D721Med (cell line): ENCODE measurements at places on chromosomes 11 and 22.
A peak's percentile ranks its signal among the peaks of the same experiment; 100 is the strongest.

- no peak for DNase-seq
Observed at GRCh38 chr11:68329978-68330699, 17.7 kb downstream of the LRP5 start.

- DNase-seq, result no peak
Observed at GRCh38 chr11:37038911-37039310, 440.9 kb upstream of the RAG2 start.

GRCh38 chr11:94926271-94926625, 47.1 kb downstream of the CWC15 start:
- no peak for DNase-seq

- DNase-seq, result no peak
Observed at GRCh38 chr11:119803726-119804294, 74.8 kb upstream of the NECTIN1 start.

DNA sequence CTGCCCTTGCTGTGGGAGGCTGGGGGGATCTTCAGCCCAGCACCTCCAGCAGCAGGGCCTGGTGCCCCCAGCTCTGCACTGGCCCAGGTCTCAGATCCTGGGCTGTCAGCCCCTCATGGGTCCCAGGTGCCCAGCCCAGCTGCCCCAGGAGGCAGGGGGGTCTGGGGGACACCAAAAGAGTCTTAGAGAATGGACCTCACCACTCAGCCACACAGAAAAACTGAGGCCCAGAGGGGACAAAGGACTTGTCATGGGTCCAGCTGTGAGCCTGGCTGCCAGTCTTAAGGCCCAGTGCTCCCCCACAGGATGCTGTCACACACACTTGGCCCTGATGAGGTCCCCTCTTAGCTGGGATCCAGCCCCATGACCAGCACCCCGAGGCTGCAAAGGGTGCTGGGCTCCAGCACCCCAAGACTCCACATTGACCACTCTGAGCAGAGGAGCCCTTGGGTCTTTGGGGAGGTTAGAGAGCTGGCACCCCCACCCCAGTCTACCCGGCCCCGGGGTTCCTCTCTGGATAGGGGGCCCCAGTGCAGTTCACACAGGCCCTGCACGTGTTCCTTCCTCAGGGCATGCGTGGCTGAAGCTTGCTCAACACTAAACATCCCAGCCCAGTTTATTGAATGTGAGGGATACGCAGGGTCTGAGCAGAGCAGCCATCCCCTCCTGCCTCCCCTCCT, 54.4 kb downstream of the IGLL5 start:
- no peak for DNase-seq

- no peak for DNase-seq
Observed at GRCh38 chr22:46824980-46825544, 62.6 kb downstream of the TBC1D22A start.

GRCh38 chr22:26172389-26172990, 3.2 kb downstream of the SEZ6L start:
- peak; percentile 28 for DNase-seq

- DNase-seq, result no peak
Observed at GRCh38 chr11:116285026-116285425, 487.8 kb downstream of the BUD13 start.

DNA sequence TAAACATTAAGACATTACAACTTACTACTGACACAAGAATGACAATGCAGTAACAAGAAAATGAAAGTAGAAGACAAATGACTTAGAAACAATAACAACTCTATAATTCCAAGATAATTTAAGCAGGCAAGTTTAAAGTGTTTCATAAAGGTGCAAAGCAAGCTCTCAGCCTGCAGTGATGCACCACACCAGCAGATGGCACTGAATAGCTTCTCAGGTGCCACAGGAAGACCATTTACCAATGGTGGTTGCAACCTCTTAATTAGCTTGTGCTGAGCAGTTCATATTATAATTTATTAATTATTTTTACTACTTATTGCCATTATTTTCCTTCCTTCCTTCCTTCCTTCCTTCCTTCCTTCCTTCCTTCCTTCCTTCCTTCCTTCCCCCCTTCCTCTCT, 60.6 kb downstream of the NXPE2 start:
- no peak for DNase-seq

DNA sequence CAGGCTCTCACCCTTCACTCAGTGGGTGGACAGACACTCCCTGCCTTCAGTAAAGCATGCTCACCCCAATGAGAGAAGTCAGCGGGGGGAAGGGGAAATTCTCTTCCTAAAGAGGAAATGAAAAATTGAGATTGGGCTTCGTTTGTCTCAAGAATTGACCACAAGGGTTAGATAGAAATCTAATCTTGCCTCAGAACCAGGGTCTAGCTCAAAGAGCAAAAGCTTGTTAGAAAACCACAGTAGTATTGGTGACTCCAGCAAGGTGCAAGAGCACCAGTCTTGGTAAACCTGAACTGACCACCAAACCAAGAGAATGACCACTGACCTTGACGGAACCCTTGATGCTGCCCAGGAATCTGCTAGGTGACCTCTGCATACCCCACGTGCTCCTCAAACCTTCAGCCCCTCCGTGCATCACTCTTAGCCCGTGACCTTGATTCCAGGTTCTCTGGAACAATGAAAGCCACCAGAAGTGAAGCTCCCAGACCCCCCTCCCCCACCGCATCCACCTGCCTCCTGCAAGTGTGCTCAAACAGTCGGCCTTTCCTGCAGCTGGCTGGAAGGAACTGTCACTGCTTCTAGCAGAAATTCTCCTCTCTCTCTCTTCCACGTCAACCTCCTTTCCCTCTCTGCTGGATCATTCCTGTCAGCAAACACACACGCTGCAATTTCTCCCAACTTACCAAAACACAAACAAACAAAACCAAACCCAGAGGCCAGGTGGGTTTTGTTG, 3.1 kb upstream of the TMA7B start:
- no peak for DNase-seq

- no peak for DNase-seq
Observed at GRCh38 chr11:10990637-10991193, 132.9 kb upstream of the ZBED5 start.

- DNase-seq, result no peak
Observed at GRCh38 chr11:105783216-105783615, 173.3 kb downstream of the GRIA4 start.

DNA sequence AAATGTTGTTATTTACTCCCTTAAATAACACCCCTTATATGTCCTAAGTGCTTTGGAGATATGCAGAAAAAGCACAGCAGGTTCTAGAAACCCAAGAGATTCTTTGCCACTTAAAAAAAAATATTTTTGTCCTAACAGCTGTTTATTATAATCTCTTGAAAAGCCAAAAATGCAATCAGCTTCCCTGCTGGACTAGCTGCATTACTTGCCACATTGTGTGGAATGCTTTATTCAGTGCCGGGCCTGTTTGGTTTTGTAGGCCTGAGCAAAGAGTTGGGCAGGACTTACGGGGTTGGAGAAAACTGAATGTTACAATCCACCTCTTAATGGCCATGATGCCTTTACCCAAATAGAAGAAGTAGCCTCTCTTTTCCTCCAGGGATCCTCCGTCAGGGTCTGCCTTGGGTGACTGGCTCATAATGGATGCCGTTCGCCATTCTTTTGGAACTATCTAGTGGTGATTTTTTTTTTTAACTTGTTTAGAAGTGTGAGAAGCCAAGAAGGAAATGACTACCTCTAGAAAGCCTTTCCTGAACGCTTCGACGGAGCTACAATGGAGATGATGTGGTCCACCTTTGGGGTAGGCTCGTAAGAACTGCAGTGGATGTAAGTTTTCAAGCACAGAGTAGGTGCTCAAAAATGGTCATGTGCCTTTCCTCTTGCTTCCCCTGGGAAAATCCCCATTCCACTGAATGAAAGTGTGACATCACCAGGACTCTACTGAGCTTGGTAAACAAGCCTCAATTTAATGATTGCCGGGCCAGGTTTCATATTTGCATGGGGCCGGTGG, 241.3 kb upstream of the NCAM1 start:
- DNase-seq, result no peak

- DNase-seq, result no peak
Observed at GRCh38 chr11:803770-804598, 1.0 kb downstream of the PIDD1 start.

- DNase-seq, result no peak
Observed at GRCh38 chr11:73312851-73313327, 4.8 kb downstream of the ARHGEF17 start.

DNA sequence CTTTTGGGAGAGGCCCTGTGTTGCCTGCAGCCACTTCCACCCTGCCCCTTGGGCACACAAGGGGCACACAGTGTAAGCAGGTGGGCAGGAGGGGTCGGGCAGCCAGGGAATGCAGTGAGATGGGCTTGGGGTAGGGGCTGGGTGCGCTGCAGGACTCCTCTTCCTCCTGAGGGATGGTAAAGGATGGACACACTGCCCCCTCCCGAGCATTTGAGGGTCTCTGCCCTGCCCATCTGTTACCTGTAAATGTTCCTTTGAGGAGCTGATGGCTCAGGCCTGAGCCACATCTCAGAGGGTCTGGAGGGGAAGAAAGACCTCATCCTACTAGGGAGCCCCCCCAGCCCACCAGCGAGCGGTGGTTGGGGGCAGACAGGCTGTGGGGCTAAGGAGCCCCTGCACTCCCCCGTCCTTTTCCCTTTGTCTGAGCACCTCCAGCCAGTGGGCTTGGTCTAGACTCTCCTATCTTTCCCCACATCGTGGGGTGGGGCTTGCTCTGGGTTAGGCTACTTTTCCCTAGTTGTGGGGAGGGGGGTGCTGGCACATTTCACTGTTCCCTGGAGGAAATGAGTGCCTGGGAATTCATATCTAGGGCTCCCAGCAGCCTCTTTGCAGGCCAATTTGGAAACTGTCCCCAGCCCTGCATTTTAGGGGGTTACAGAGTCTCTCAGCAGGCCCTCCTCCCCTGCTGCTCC, 1.7 kb upstream of the TSSC4 start:
- no peak for DNase-seq

- no peak for DNase-seq
Observed at GRCh38 chr11:58650496-58650895, 28.0 kb downstream of the CNTF start.

GRCh38 chr22:28231441-28231840, 312.4 kb upstream of the PITPNB start:
- no peak for DNase-seq

GRCh38 chr11:27807596-27807995, 107.3 kb upstream of the BDNF start:
- DNase-seq, result no peak

- DNase-seq, result no peak
Observed at GRCh38 chr11:124359566-124359965, 24.7 kb downstream of the OR8B2 start.

- DNase-seq, result no peak
Observed at GRCh38 chr22:33631777-33632176, 288.5 kb downstream of the LARGE1 start.

- no peak for DNase-seq
Observed at GRCh38 chr11:133506023-133506422, 26.3 kb downstream of the OPCML start.

GRCh38 chr11:59247531-59248227, 35.0 kb upstream of the MPEG1 start:
- no peak for DNase-seq

GRCh38 chr11:94652735-94653284, 85.6 kb downstream of the PIWIL4 start:
- no peak for DNase-seq

DNA sequence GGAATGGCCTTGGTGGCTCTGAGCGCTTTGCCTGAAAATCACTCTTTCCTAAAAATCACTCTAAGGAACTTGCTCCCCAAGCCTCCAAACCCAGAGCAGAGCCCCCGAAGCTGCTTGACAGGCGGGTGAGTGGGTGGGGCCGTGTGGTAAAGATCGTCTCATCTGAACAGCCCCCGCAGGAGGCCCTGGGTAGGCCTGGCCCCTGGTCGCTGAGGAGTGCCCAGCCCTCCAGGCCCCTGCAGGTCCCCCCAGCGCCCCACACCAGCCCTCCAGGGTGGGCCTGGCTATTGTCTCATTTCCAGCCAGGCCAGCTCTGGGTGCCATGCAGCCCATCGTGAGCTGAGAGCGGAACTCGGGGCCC, 17.2 kb upstream of the PIM3 start:
- DNase-seq, result no peak

DNA sequence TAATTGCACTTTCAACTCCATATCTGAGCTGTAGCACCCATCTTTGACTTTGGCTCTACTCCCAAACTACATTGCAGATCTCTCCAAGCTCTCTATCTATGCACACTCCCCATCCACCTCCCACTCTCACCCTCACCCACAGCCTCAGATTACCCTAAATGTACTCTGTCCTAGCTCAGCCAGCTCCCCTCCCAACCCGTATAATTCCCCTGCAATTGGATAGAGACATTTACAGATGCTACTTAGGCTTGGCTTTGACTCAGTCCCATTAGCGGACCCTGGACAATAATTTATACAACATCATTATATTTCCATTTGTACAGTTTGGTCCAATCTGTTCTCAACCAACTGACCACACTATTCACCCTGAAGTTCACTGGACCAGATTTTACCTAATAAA, 338.9 kb upstream of the ANO3 start:
- no peak for DNase-seq

DNA sequence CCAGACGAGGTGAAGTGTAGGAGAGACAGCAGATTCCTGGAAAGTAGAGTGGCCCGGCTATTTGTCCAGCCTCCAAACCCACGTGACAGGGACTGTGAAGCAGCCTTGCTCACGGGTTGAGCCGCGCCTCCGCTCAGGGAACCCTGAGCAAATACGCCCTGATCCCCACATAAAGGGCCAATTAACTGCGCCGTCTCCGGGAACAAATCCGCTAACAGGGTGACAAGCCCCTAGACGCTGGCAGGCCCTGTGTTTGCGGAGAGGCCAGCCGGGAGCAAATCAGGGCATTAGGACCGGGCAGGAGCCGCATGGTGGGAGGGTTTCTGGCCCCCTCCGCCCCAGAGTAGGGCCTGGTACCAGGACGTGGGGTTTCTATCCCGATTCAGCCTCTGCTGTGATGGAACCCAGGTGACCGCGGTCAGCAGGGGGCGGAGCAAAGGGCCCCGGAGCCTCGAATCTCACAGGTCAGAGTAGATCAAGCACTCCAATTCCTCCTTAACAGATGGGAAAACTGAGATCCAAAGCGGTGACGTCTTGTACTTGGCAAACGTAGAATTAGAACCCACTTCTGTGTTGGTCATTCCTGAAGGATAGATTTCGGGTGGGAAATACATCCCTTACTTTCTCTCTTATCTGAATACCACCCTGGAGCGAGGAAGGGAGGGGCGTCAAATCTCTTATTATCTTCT, 2.0 kb upstream of the ROBO3 start:
- DNase-seq, result peak; percentile 70

- no peak for DNase-seq
Observed at GRCh38 chr11:128302425-128303186, 284.8 kb downstream of the ETS1 start.

- DNase-seq, result no peak
Observed at GRCh38 chr11:47406896-47407745, 1.3 kb upstream of the SLC39A13 start.

GRCh38 chr11:32388871-32389770, 46.2 kb downstream of the WT1 start:
- no peak for DNase-seq

DNA sequence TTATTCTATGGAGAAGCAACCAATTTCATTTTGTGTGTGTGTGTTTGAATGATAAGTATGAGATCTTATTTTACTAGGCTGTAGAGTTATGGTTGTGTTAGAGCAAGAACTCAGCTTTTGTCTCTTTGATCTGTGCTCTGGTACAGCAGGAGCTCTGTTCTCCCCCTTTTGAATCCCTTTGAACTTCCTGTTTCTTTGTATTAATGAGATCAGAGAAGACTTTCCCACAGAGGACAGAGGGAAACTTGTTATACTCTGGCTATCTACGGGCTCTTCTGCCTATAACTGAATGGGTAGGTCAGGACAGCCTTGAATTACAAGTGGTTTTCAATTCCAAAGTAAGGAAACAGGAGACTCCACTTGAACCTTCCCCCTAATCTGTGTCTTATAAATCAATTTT, 1015.0 kb upstream of the RAG2 start:
- no peak for DNase-seq

GRCh38 chr11:19746086-19746485, 33.4 kb downstream of the NAV2 start:
- no peak for DNase-seq

GRCh38 chr11:79366218-79366617, 74.6 kb downstream of the TENM4 start:
- DNase-seq, result no peak
